Ecto neural progenitor cell (in vitro differentiated cells): ENCODE measurements at places on chromosomes 2 and 18.
A peak's percentile ranks its signal among the peaks of the same experiment; 100 is the strongest.

GRCh38 chr18:21391074-21391673 is 149.1 kb downstream of the GREB1L start:
- no peak for DNase-seq

GRCh38 chr2:233290051-233290845 is 17.4 kb upstream of the SAG start:
- DNase-seq: no peak

DNA sequence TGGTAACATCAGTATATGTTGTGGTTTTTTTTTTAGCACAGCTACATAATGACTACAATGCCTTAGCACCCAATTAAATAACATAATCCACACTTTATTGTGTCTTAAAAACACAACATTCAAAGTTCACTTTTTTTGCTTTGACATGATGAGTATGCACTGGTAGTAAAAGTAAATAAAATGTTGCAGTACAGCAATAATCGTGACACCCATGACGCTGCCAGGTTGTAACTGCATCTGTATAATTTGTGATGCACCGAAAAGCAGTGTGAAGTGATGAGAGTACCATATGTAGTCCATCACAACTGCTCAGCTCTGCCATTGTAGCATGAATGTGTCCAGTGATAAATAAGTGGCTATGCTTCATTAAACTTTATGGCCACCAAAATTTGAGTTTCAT is 15.7 kb downstream of the PPP1CB start:
- DNase-seq: no peak

GRCh38 chr2:200049086-200049485 is 93.7 kb downstream of the MAIP1 start:
- no peak for DNase-seq

DNA sequence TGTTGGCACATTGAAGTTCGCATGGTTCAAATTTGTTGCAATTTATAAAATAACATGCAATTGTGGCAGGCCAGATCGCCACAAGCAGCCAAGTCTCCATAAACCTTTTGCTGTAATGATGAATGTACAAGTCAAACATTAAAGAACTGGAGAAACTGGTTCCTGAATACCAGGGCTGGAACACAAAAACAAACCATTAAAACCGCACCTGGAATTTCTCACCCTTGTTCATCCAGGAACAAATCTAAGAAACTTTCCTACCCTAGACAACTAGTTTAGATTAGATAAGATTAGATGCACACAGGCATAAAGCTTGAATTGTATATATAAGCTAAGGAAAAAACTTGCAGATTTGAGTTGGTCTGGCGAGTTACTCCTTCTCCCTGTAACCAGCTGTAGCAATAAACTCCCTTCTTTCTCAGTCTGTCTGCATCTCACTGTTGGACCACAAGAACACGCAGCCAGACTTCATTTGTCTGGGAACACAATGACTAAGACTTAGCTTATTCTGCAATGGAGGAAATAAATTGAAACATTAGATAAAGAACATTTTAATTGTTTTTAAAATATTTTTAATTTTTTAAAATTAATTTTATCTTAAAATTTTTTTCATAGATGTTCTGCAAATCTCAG is 1835.5 kb upstream of the LRRTM1 start:
- no peak for DNase-seq

- DNase-seq: no peak
These were observed 4.6 kb downstream of the CHST10 start for GRCh38 chr2:100412881-100413321.

- no peak for DNase-seq
These were observed 50.7 kb downstream of the FMNL2 start for GRCh38 chr2:152385650-152386049.

DNA sequence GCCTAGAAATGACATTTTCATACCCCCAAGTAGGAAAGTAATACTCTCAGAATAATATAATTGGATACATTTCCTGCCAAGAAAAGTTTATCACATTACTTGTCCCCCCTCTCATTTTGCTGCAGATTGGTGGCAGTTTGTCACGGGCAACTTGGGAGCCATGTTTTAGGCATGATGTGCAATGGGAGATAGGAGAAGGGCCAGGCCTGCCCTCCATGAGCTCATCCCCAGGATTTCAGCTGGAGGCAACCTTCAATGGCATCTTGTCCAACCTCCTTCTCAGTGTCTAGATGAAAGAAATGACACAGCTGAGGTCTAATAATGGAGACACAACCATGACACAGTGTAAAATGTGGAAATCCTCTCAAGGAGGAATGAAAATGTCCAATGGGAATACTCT is 11.4 kb upstream of the RAB31 start:
- no peak for DNase-seq

DNA sequence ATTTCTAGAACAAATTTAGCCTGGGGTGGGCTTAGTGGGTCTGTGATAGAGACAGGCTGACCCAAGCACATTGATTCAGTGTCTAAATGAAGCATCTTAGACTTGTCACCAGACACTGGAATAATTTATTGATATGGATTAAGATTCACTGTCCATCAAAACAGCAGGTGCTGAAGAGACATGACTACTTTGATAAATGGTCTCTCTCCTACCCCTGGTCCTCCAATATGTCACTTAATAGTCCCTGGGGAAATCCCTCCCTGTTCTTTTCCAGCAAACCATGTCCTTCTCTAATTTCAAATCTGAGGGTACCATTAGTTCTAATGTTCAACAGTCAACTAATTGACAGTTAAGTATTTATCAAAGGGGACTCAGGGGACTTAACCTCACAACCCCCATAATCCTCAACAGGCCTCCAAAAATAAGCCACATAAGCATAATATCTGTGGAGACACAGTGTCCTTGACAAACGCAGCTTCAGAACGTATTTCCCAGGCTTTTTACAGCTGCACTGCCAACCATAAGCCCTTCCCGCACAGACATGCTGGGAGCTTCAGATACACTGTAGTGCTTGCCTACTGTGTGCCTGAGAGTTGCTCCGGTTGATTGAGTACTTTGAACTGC is 391.0 kb downstream of the THSD7B start:
- DNase-seq: no peak

- DNase-seq: peak; percentile 16
These were observed at the start of gene PCARE for GRCh38 chr2:29074411-29074810. PCARE (minus strand) TSS chr2:29074523; CDS start chr2:29074261, 262 bp downstream.

DNA sequence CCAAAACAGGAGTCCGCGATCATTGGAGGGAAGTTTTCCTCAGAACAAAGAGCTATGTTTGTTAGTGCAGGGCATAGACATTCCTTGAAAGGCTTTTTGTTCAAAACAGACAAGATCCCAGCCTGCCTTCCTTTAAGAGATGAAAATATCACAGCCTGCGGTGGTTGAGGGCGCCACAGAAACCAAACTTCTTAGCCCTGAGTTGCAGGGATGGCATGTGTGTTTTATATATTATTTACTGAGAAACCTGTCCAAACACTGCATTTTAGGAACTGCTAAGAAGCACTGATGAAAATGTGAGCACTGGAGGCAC is 57.5 kb upstream of the TMEM178A start:
- no peak for DNase-seq

DNA sequence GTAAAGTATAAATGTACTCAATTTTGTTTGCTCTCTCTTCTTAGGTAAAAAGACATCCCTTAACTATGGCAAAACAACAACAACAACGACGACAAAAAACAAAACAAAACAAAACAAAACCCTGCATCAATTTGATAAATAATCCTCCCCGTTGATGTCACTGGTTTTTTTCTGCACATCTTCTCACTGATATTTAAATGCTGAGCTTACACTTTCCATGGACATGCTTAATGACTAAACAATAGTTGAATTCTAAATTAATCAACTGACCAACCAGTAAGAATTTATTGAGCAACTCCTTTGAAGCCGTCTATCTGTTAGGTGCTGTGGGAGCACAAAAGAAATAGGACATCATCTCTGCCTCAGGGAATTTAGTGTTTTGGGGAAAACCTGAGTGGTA is 20.2 kb upstream of the POLE4 start:
- no peak for DNase-seq

GRCh38 chr2:26067980-26068507 is 34.2 kb downstream of the RAB10 start:
- no peak for DNase-seq

- DNase-seq: peak; percentile 87
These were observed 499 bp downstream of the COBLL1 start for GRCh38 chr2:164840930-164841718.

DNA sequence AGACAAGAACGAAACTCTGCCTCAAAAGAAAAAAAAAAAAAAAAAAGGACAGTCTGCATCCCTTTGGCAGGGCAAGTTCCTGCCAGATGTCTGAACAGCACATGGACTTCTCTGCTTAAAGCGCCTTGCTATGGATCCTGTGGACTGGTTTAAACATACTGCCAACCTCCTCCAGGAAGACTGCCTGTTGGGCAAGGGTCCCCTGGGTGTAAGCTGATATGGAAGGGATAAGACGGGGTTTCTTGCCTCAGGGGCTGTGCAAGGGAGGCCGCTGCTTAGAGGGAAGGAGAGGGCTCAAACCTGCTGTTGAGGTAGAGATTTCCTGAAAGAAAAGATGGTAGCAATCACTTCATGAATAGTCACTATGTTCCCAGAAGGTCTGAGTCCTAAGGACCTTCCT is 22.2 kb downstream of the SKA1 start:
- DNase-seq: no peak

- DNase-seq: no peak
These were observed 24.9 kb downstream of the HADHB start for GRCh38 chr2:26269571-26270158.

- DNase-seq: no peak
These were observed 150.3 kb upstream of the DNMT3A start for GRCh38 chr2:25491966-25492532.

- DNase-seq: no peak
These were observed 204.8 kb downstream of the TSN start for GRCh38 chr2:121960251-121960650.

GRCh38 chr2:228303960-228304359 is 122.5 kb upstream of the SPHKAP start:
- DNase-seq: no peak

- DNase-seq: no peak
These were observed 81.9 kb upstream of the CHRNA1 start for GRCh38 chr2:174846218-174846617.

GRCh38 chr2:85601771-85602475 is 575 bp downstream of the TMEM150A start:
- DNase-seq: no peak

GRCh38 chr2:236968880-236969534 is 116.7 kb upstream of the COPS8 start:
- no peak for DNase-seq

GRCh38 chr2:230824406-230824978 is 40.2 kb upstream of the ITM2C start:
- peak; percentile 71 for DNase-seq

DNA sequence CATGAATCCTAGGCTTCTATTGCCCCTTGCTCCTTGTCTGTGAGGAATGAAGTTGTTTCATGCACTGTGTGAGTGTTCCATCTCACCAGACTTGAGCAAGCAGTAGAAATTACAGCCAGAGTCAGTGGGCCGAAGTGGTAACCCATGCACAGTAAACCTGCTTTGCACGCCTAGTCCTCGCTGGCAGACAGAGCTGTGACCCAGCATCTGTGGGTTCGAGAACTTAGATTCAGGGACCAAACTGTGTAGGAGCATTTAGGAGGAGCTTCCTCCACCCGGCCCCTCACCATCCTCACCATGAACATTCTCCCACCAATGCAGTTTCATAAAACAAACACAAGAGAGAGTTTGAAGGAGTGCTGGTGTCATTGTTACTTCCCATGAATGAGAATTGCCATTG is 21.6 kb upstream of the TEX51 start:
- DNase-seq: no peak

DNA sequence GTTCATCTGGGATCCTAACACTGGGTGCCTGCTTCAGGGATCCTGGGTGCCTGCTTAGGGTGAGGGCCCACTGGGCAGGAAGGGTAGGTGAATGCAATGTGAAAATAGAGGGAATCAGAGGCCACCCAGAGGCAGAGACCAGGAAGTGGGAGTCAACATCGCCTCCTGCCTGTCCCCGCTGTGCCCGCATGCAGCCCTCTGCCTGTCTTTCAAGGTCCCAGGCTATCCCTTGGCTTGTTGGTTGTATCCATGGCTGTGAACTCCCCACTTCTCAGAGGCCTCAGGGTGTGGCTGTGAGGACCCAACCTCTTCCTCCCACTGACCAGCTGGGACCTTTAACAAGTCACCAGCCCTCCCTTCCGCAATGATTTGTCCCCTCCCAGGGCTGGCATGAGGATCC is 26.5 kb downstream of the PSD4 start:
- DNase-seq: no peak

DNA sequence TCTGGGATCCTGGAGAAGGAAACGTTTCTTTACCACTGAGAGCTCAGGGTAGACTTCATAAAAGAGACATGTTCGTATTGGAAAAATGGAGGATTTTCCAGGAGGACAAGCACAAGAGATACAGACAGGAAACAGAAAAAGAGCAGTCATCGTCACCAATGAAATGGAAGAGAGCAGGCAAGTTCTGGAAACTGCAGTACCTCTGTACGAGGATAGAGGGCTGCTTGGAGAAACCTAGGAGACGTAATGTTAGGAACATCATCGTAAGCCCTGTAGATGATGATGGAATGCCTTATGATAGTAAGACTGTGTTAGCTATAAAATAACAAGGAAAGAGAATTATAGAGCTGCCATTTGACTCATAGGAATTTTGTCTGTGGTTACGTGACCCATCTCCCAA is 121.1 kb upstream of the KLHL14 start:
- DNase-seq: no peak

- DNase-seq: no peak
These were observed 56.9 kb upstream of the TMEM178A start for GRCh38 chr2:39608686-39609441.
